EL (cell line): ENCODE measurements at places on chromosomes 1 and 21.

GRCh38 chr1:193221651-193222050, 35.2 kb upstream of the B3GALT2 start:
- no peak for DNase-seq

DNA sequence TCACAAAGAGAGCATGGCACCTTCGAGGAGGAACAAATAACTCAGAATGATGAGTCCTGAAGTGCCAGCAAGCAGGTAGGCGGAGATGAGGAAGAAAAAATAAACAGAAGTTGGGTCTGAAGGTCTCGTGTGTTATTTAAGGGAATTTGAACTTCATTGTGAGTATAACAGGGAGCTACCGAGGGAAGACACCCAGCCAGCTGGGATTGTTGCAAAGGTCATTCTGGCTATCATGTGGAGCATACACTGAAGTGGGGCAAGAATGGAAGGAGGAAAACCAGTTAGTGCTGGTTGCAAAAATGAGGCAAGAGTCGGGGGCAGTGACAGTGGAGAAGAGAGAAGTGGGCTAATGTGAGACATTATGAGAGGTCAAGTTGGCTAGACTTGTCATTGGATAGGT, 53.6 kb upstream of the RAP1A start:
- peak; percentile 25 for DNase-seq

DNA sequence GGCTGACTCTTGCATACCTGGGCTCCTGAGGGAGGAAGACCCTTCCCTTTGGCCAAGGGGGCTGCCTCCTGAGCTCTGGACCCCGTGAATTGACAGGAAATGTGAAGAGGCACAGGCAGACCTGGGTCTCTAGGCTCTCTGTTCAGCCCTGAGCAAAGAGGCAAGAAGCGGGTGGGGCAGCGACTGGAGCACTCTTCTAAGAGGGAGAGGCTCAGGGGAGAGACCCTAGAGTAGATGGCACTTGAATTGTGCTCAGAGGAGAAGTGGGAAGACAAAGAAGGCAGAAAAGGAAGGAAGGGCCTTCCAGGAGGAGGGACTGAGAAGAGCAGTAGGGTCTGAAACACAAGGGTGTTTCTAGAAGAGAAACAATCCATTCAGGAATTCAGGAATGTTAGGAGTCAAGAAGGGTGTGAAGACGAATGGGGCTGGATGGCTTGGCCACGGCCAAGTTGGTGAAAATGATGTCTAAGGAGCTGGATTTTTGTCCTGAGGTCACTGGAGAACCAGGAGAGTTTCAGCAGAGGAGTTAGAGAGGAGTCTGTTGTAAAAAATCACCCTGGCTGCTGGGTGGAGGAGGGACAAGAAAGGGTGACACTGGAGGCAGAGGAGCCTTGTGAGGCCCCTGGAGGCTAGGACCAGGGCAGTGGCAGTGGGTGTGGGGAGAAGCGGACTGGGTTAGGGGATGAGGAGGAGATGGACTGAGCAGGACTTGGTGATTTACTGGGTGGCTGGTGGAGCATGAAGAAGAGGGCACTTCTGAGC, 5.3 kb downstream of the TIE1 start:
- DNase-seq: no peak

DNA sequence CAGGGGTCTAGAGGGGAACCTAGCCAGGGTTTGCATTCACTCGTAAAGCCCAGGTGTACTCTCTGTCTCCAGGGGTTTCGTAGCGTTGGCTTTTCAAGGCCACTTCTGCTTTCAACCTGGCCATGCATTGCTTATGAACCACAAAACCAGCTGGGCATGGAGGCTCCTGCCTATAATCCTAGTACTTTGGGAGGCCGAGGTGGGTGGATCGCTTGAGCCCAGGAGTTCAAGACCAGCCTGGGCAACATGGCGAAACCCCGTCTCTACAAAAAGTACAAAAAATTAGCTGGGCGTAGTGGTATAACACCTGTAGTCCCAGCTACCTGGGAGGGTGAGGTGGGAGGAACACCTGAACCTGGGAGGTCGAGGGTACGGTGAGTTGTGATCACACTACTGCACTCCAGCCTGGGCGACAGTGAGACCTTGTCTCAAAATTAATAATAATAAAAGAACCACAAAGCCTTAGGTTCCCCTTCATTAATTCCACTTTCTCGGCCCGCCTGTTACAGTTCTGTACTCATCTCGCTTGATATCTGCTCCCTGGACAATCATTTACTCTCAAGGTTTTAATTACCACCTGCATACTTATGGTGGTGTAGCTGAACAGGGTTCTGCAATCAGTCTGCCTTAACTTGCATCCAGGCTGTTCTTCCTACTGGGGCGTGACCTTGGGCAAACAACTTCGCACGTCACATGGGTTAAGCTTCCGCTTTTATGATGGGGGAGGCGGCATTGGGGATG, 6.1 kb downstream of the SLC16A4 start:
- DNase-seq: no peak

DNA sequence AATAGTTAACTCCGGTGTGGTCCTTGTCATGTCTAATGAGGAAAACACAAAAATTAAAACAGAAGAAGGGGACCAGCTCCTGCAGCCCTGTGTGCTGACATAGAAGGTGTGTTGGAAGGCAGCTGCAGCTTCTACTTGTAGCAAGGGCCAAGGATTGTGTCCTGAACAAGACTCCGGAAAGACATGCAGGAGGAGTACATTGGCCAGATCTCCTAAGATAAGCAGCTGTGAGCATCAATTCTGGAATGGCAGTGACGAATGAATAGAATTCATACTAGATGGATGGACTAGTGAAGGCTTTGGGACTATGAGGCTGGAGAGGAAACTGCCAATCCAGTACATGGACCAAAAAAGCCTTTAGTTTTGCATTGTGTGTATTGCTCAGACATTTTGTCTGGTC, 19.3 kb downstream of the RPS6KA1 start:
- no peak for DNase-seq

- DNase-seq: no peak
Measured at GRCh38 chr21:14751602-14752344, 205.7 kb upstream of the SAMSN1 start.

- DNase-seq: no peak
Measured at GRCh38 chr1:155184351-155184811, 10.7 kb downstream of the TRIM46 start.

- no peak for DNase-seq
Measured at GRCh38 chr1:117661027-117661426, 55.2 kb downstream of the TENT5C start.

- DNase-seq: no peak
Measured at GRCh38 chr1:167440776-167441175, 77.6 kb downstream of the CD247 start.
